ENCODE measurements at places on chromosomes 13 and 19. TPM values are rescaled to one million over a fixed set of nuclear protein-coding genes. Genes with fewer than 3 reads are reported as not detected.

Gene SHD
- not detected for total RNA-seq

Gene ZNF442
- total RNA-seq: 0.86 TPM

Gene TPRX2
- total RNA-seq: not detected

Gene IZUMO4
- 0.86 TPM for total RNA-seq

Gene CNFN
- total RNA-seq: not detected

Gene APOC1
- 6.6 TPM for total RNA-seq

Gene PLVAP
- total RNA-seq: not detected

Gene SULT2A1
- total RNA-seq: not detected
